Activated CD8-positive, alpha-beta memory T cell treated with anti-CD3 and anti-CD28 coated beads for 1 hour (primary cell): ENCODE measurements at places on chromosomes 3 and 15.

- DNase-seq, result no peak
Observed at GRCh38 chr15:74209560-74209958, 7.0 kb upstream of the STRA6 start.

- DNase-seq, result peak; percentile 11
Observed at GRCh38 chr3:57756528-57757401, 656 bp downstream of the SLMAP start.

- no peak for DNase-seq
Observed at GRCh38 chr3:9553021-9553947, at the start of gene LHFPL4. LHFPL4 (minus strand) TSS chr3:9553822; CDS start chr3:9552679, 1,143 bp downstream.

DNA sequence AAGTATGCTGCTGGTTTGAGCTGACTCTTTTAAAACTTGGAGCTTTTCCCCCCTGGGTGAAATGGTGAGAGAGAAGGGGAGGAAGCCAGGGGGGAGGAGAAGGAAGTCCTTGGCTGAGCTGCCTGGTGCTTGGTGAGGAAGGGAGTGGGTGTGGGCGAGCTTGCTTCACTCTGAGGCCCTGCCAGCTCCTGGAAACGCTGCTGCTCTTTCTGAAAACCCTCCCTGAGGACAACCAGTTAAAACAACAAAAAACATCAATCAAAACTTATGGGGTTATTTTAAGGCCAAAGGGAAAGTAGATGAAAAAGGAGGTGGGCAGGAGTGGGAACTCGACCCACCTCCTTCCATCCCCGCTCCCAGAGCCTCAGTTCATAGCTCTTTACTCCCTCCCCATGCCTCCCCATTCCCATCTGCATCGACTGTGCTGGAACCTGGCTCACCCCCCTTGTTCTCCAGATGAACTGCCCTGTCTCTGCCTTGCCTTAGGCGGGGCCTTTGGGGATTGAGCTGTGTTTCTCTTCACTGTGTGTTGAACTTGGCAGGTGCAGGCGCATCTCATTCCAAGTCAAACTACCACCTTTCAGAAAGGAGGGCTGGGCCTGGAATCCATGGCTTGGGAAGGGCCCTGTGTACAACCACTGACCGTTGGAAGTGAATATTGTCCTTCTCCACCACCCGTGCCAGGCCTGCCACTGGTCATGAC is 166.1 kb downstream of the ZNF621 start:
- no peak for DNase-seq

DNA sequence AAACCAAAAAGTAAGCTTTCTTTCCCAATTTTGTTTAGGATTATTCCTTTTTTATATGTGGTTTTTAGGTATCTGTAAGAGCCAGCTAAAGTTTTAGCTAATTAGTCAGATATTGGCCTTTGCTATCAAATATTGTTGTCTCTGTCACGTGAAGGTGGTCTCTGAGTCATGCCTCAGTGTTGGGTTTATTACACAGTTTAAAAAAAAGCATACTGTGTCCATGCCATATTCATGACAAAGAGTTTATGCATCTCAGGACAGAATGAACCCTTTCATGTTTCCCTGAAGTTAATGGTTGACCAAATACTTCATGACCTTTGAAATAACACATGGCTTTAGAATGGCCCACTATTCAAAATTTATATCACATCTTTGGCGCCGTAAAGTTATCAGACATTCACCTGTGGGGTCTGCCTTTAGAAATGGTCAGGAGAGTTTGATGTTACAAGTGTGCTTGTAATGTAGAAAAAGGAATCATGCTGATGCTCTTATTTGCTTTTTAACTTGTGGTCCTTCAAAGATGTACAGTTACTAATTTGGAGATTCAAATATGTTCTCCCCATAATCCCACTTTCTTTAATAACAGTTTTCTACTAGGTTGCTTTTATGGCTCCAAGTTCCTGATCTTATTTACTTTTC is 101.5 kb downstream of the MYRIP start:
- DNase-seq, result no peak

DNA sequence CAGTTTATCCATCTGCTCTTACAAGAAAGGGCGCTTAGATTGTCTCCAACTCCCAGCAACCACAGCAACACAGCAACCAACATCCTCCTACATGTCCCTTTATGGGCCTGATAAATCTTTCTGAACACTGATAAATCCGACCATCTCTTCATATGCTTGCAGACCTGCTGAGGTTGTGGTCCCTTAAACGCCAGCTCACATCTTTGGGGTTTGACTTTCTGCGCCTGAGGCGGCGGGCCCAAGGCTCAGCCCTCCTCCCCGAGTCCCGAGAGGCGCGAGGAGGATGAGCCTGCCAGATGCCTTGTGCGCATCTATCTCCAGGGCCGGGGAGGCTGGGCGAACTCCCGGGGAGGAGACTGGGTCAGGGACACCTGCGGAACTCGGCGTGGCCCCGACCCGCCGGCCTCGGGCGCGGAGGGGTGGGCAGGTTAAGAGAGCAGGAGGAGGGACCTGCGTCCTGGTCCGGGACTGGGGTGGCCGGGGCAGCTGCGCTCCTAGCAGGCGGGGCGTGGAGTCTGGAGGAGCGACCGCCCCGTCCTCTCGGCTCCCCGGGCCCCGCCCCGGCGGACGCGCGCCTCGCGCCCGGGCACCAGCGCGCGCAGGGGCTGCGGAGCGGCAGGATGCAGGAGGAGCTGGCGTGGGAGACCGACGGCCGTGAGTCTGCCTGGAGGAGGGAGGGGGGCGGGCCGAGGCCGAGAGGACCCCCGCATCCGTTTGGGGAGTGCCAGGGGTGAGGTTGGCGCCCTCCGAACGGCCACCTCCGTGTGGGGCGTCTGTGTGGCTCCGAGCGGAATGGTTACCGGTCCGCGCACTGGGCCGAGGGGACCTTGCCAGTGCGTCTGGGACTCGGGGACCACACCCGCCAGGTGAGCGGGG is at the start of gene ANKDD1A:
ANKDD1A (plus strand) TSS at position 592 of the 876 bp plus-strand sequence; CDS start at position 621, 29 bp downstream.
- DNase-seq, result no peak

- no peak for DNase-seq
Observed at GRCh38 chr15:67413770-67414390, 107.1 kb upstream of the C15orf61 start.

GRCh38 chr15:70164910-70165715 is 67.4 kb upstream of the TLE3 start:
- no peak for DNase-seq

- DNase-seq, result no peak
Observed at GRCh38 chr3:156207802-156208685, 87.7 kb downstream of the KCNAB1 start.

GRCh38 chr3:153127788-153128187 is 34.2 kb upstream of the RAP2B start:
- DNase-seq, result no peak

DNA sequence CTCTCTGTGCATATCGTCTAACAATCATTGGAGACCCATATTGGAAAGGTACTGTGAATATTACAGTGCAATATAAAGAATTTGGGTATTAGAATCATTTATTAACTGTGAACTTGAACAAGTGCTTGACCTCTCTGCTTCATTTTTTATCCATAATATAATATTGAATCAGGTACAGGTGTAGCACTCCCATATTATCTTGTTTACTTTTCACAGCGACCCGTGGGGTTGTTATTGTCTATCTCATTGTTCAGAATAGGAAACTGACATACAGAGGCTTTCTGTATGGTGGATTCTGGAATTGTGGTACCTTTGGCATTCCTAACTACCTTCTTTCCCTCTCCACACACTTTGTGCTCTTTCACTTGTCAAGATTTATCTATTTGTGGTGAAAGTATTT is 17.8 kb downstream of the SNRK start:
- DNase-seq, result no peak

DNA sequence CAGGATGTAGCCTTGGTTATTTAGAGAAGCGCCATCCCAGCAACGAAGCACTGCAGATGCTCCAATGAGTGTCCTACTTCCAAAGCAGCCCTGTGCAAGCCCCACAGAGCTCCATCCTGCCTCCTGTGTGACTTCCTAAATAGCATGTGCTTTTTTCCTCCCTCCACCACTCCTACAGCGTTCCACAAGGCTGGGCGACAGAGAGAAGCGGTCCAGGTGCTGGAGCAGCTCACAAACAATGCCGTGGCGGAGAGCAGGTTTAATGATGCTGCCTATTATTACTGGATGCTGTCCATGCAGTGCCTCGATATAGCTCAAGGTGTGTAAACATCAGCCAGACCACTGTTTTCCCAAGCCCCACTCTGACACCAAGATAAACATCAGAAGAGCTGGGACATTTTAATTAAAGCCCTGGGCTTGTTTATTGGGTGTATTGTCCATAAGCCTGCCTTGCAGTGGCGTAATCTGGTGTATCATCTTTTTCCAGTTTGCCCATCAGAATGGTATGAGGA is 22.2 kb upstream of the RHO start:
- no peak for DNase-seq

DNA sequence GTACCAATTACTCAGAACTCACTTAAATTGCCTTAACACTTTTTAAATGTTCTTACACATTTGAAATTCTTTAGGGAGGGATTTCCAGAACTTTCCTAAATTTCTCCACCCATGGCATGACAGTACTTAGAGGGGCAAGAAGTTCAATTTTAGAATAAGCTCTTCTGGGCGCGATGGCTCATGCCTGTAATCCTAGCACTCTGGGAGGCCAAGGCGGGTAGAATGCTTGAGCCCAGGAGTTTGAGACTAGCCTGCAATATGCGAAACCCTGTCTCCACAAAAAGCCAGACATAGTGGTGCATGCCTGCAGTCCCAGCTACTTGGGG is 10.6 kb downstream of the FAM131A start:
- no peak for DNase-seq

GRCh38 chr3:59769127-59769750 is 719.4 kb upstream of the CFAP20DC start:
- DNase-seq, result no peak

DNA sequence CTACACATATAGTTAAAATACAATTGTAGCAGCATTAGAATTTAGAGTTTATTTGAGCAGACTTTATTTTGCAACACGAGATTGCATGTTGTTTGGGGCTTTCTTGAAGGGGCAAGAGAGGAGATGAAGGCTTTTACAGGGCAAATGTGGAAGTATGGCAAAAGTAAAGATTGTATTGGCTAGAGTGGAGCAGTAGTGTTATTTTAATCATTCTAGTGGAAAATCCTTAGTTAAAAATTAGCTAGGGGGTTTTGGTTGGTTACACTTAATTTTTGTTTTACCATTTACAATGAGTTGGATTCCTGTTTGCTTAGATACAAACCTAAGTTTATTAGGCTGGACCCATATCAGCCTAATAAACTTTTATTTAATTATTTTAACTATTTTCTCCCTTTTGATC is 4.6 kb downstream of the OR5H15 start:
- DNase-seq, result no peak

DNA sequence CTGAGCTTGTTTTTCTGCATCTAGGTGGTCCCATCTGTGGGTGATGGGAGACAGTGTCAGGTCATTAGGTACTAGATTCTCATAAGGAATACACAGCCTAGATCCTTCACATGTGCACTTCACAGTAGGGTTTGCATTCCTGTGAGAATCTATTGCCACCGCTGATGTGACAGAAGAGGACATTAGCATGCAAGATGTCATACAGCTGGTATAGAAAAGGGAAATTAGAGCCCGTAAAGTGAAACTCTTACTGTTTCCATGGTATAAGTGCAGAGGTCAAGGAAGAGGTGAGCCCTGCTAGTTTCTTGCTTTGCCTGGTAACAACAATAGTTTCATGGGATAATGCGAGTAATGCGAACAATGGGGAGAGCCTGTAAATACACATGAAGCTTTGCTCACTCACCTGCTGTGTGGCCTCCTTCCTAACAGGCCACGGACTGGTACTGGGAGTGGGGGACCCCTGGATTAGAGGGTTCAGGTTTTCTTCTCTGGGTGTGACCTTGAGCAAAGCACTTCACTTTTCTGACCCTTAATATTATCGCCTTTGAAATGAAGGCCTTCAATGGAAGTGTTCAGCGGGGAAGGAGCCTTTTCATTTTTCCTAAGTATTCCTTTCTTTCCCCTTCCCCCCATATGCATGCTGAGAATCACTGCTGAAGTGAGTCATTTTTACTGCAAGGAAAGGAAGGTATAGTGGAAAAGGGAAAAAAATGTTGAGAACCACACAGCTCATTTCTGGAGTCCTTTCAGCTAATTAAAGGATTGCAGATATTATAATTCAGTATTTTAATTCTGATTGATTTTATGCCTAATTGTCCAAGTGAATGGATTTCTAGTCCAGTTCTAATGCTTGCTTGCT is 286.4 kb downstream of the UBE2E2 start:
- DNase-seq, result no peak

GRCh38 chr3:157956850-157957249 is 149.4 kb downstream of the SHOX2 start:
- DNase-seq, result no peak

DNA sequence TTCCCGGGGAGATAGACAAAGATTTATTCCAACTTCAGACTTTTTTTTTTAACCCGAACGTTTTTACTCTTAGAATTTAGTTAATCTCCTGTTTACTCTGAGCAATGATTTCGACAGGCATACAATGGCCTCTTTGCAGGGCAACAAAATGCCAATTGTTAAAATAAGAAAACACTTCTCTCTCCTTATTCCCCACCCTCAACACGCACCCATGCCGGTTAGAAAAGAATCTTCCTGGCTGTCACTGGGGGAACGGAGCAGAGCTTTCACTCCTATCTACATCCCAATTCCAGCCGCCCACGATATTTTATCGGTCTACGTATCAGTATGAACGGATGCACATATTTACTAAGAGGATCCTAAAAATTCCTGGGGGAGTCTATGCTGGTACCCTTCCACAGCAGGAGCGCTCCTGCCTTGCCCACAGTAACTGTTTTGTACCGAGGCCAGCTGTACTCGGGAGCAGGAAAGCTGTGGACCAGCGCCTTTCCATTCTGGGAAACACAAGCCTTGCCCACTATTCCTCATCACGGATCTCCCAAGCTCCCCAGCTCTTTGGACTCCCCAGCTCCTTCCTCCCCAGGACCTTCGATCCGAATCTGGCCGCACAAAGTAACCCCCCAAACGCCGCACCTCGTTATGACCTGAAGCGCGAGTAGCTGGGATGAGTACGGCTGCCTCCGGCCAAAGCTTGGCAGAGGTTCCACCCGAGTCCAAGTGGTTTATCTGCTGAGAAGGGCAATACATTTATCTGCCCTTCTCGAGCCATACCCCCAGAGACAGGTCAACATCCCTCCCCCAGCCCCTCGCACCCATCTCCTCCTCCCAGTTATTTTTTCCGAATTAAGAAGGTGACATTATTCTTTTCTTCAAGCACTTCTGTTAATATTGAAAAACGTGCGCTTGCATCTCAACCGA is 2.2 kb upstream of the FOXB1 start:
- DNase-seq, result no peak

DNA sequence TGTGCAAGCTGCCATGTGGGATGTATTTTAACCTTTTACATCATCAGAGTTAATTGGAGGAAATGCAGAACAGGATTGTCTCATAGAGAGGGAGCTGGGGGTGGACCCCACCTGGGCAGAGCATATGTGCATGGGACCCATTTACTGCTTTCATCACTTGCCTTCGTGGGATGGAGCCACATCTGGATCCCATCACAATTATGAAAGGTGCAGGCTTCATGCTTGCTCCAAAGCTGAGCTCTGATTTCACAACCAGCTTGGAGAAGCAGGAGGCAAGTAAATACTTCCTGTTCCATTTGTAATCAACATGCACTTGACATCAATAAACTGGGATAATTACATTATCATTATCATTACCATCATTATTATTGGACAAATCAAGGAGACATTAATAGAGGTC is 161.9 kb downstream of the ALDH1A2 start:
- DNase-seq, result no peak

GRCh38 chr15:51067510-51067909 is 27.2 kb downstream of the TNFAIP8L3 start:
- no peak for DNase-seq

- no peak for DNase-seq
Observed at GRCh38 chr15:90001683-90002427, 731 bp downstream of the ZNF710 start.
